CD4-positive, alpha-beta T cell treated with Interleukin-6 for 4 hours (primary cell): ENCODE measurements at places on chromosomes 2 and 18.

DNA sequence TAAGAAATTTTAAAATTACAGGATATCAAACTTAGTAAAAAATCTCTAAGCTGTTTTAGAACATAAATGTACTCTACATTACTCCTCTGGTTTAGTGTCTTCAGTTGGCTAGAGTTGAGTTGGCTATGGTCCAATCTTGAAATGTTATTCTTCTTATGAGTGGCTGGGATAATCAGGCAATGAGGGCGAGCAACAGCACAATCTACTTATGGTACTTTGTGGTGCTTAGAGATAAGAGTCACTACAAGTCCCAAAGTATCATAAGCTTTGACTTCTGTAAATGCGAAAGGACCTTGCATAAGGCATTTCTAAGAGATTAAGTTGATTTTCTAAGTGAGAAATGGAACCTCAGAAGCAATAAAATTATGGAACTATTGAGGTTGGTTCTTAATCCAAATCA lies 361.7 kb downstream of the GPD2 start:
- DNase-seq: no peak

DNA sequence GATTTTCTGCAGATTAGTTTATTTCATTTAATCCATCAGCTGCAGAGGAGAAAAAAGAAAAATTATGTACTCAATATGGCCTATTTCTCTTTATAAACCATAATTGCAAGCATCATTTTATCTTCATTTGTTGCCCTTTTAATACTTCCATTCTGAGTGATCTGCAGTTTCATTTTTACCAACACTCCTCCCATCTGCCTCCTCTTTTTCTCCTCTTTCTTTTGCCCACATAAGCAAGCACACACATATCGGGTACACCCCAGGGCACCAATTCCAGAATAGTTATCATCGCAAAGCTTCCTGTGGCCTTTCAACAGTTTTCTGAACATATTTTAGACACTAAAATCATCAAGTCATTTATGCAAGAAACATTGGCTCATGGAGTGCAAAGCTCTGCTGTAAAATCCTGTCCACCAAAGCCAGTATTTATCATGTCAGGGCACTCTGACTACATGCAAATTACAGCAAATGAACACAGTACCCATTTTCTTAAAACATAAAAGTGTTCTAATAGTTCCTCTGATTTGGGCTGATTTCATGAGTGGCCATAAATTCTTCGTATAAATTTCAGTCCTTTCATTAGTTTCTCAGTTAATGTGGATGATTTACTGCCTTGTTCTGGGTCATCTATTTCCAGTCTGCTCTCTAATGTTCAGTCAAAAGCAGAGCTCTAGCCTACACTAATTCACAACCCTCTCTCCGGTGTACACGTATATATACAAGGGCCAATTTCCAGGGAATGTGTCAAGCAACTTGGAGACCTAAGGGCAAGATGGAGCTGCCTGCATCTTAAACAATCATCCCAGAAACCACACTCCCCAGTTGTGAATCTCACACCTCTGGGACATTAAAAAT lies 281.3 kb downstream of the STK39 start:
- DNase-seq: no peak

DNA sequence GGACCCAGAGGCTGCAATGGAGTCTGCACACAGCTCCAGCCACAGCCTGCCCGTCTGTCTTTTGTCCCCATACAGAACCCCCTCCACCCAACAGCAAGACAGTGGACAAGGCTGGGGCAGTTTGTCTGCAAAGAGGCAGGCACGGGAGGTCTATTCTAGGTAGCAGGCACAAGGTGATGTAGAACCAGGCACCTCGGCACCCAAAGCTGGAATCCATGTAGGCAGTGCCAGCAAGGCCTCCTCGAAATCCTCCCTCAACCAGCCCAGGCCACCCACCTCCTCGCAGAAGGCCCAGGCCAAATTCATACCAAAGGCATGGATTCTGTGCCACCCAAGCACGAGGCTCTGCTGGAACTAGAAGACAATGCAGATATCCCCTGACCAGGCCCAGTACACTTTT lies 179.2 kb downstream of the TNS1 start:
- DNase-seq: no peak

DNA sequence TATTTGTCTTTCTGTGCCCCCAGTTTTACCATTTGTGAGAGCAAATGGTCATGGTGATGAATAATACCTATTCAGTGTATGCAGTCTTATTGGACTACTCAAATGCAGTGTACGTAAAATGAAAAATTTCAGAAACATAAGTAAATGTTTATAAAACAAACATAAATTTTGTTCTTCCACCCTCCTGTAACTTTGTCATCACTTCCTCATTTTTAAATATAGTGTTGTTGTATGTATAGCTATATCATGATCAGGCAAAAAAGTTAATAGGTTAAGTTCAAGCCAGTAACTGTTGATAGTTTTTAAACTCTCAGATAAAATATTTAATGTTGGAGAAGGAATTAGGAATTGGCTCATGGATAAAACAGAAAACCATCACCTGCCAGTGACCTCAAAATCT lies 93.2 kb downstream of the KLF7 start:
- DNase-seq: no peak

GRCh38 chr2:146003337-146003736 lies 1483.4 kb upstream of the ZEB2 start:
- DNase-seq: no peak

GRCh38 chr18:59554796-59555335 lies 142.4 kb downstream of the CCBE1 start:
- DNase-seq: no peak

DNA sequence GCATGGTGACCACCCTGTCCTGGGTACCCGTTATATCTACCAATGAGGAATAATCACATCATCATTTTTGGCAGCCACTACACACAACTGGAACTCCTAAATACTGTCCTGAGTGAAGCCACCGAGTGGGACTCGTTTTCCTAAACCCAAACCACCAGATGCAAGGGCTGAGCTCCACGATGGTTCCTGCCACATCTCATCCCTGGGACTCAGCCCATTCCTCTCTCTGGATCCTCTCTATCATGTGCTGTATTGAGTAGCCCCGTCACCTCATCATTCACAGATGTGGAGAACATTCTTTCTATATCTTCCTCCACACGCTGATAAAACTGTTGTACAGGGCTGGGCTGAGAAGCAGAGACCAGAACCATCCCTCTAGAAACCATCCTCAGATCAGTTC lies 79.4 kb upstream of the SMAD7 start:
- DNase-seq: no peak

- DNase-seq: no peak
Measured at GRCh38 chr2:88897715-88898114, 206.2 kb downstream of the RPIA start.

- no peak for DNase-seq
Measured at GRCh38 chr2:170586571-170587095, 128.5 kb upstream of the SP5 start.

GRCh38 chr18:31952223-31952622 lies 9.3 kb upstream of the TRAPPC8 start:
- no peak for DNase-seq

DNA sequence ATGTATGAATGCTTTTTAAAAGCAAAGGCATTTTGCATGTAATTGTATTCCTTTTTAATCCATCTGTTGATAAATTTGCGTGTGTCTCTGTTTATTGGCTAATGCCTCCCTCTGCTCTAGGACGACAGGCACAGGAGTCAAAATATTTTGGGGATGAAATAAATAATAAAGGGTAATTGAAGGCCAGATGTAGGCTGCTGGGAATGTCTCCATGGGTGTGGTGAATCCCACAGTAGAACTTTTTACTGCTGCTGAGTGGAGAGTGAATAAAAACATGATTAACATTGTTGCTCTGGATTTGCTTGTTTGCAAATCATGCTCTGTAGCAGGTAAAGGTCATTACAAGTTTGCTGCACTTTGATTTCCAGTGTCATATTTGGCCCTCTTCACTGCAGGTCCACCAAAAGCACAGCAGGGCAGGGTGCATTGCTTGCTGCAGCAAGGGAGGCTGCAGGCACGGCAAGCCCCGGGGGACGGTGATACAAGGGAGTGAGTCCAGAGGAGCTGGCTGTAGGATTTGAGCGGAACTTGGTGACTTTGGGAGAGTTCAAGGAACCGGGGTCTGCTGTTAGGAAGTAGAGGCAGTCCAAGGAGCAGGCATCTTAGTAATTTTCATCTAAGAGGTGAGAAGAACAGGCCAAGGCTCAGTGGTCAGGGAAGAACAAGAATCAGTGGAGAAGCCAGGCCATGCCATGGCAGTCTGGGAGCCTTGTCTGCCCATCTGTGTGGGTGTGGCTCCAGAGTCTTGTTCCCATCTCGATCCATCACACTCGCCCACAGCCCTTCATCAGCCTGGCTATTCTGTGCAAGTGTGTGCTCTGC lies 201.5 kb upstream of the RAB6C start:
- DNase-seq: no peak

GRCh38 chr2:26477126-26477910 lies 606 bp downstream of the OTOF start:
- no peak for DNase-seq

- DNase-seq: no peak
Measured at GRCh38 chr18:23826850-23827620, 137.8 kb downstream of the LAMA3 start.

DNA sequence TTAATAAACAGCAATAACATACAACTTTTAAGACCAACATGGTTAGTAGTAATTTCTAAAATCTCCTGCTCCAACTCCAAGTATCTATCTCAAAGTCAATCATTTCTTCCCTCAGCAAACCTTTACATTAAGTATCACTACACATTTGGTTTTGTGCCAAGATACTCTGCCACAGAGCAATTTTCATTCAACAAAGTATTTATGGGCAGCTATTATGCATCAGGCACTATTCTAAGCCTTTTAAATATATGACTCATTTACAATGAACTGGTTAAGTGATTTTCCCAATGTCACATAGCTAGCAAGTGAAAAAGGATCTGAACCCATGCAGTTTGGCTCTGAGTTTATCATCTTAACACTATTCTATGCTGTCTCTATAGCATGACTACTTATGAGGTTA lies 264.3 kb downstream of the NOL4 start:
- no peak for DNase-seq

GRCh38 chr2:40178971-40179370 lies 272.9 kb downstream of the SLC8A1 start:
- no peak for DNase-seq

- DNase-seq: no peak
Measured at GRCh38 chr2:74381751-74382150, 1.6 kb upstream of the DCTN1 start.

DNA sequence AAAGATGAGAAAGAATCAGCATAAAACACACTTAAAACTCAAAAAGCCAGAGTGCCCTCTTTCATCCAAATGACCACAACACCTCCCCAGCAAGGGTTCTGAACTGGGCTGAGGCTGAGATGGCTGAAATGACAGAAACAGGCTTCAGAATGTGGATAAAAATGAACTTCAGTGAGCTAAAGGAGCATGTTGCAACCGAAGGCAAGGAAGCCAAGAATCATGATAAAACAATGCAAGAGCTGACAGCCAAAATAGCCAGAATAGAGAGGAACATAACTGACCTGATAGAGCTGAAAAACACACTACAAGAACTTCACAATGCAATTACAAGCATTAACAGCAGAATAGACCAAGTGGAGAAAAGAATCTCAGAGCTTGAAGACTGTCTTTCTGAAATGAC lies 12.2 kb upstream of the PSMA8 start:
- DNase-seq: no peak

DNA sequence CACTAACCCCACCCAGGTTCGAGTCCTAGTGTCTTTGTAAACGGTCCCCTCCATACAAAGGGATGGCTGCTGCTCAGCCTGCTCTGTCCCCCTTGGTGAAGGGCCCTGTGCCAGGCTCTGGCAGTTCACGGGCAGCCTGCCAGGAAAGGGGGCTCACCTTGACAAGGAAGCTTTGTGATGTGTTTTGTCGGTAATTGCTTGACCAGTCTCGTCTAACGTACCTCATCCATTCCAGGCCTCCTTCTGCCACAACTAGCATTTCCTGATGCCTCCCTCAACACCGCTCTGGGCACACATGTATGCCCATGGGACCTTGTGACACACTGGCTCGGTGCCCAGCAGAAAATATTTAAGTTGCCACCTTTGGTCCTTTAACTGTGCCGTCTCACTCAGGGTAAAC lies 171.9 kb downstream of the KLHL29 start:
- DNase-seq: no peak

- DNase-seq: no peak
Measured at GRCh38 chr2:53654396-53654795, 113.2 kb upstream of the CHAC2 start.

GRCh38 chr2:187459256-187459655 lies 11.2 kb upstream of the CALCRL start:
- no peak for DNase-seq

- DNase-seq: no peak
Measured at GRCh38 chr2:94994914-94995552, 30.5 kb upstream of the MAL start.

GRCh38 chr18:63314062-63314790 lies 5.3 kb downstream of the BCL2 start:
- no peak for DNase-seq

GRCh38 chr2:23859983-23860382 lies 66.9 kb downstream of the ATAD2B start:
- DNase-seq: no peak

DNA sequence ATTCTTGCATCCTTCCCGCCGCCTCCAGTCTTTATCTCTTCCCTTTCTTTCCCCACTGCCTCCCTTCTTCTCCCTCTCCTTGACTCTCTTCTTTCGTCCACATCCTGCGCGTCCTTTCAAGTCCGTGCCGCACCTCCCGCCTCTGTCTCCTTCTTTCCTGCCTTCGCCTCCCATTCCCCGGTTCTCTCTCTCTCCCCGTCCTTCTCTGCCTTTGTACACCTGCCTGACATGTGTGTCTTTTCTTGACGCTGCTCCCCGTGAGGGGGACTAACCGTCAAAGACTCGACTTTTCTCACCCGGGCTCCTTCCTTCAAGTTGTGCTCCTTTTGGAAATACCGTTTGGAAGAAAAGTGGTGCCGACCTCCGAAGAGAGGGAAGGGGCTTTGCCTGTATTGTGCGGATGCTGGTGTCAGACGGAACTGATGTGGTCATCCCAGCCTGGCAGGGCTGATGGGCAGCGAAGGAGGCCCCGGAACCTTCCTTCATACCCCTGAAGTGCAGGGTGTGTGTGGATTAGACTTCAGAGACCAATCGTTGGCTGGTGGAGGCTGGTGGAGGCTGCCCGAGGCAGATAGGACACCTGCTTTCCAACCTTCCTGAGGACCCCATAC lies 879 bp downstream of the TMEM178A start:
- DNase-seq: no peak

GRCh38 chr2:86232910-86233309 lies 33.7 kb downstream of the MRPL35 start:
- no peak for DNase-seq

DNA sequence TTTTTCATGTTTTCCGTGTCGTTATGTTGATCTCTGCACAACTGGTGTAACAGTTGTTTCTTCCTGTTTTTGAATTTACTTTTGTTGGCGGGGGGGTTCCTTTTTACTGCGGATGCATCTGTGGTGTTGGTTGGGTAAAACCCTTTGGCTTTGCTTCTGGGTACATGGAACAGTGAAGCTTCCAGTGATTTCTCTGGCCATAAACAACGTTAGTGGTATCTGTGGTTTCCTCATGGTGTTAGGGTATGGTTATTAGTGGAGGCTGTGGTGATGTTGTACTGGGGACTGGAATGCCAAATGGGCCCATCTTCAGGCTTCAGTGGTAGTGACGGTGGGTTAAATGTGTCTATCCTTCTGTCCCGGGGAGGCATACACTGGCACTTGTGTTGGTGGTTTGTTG lies 285.4 kb upstream of the ZNF804A start:
- no peak for DNase-seq

GRCh38 chr2:226934546-226935201 lies 98.8 kb downstream of the RHBDD1 start:
- no peak for DNase-seq

- DNase-seq: no peak
Measured at GRCh38 chr2:209834767-209835166, 63.1 kb downstream of the UNC80 start.

- DNase-seq: no peak
Measured at GRCh38 chr2:160366474-160366873, 127.1 kb downstream of the RBMS1 start.
